ENCODE measurements at places on chromosomes 5 and 9. TPM values are rescaled to one million over a fixed set of nuclear protein-coding genes. Genes with fewer than 3 reads are reported as not detected.

The CYSRT1 gene
- polyA plus RNA-seq = 0.57 TPM

The ABCA1 gene
- polyA plus RNA-seq = 3.2 TPM

The C5orf52 gene
- polyA plus RNA-seq = not detected

The OXCT1 gene
- 3.8 TPM for polyA plus RNA-seq

The NDST1 gene
- polyA plus RNA-seq = 44.5 TPM

The FOXI1 gene
- not detected for polyA plus RNA-seq

DNA sequence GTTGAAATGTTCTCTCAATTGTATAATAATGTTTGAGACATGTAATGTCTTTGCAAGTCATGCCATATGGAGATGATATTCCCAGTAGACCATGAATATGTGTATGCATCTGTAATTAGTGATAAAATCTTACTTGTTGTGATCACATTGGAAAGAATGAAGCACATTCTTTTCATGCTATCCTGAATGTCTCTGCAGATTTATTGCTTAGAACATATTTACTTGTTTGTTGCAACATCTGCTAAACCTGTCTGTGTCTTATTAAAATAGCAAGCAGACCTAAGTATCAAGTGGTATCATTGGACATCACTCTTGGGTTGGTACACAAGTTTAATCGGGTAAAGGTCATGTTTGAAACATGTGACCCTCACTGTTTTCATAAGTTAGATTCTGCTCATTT is 265.5 kb upstream of the CD180 start:
- DNase-seq = no peak

GRCh38 chr9:74963056-74963455 is 10.3 kb upstream of the C9orf40 start:
- no peak for DNase-seq

GRCh38 chr5:107247427-107247826 is 423.3 kb downstream of the EFNA5 start:
- DNase-seq = no peak

DNA sequence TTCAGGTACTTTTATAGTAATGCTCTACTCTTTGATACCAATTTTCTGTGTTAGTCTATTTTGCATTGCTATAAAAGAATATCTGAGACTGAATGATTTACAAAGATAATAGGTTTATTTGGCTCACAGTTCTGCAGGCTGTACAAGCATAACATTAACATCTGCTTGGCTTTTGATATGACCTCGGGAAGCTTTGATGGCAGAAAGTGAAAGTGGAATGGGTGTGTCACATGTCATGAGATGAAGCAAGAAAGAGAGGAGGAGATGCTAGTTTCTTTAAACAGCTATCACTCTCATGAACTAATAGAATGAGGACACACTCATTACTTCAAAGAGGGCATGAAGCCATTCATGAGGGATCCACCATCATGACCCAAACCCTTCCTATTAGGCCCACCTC is 270.9 kb upstream of the IL12B start:
- DNase-seq = peak; percentile 3

GRCh38 chr5:102787134-102787533 is 32.0 kb downstream of the PAM start:
- no peak for DNase-seq

- no peak for DNase-seq
These were observed 10.9 kb upstream of the IL12B start for GRCh38 chr5:159341145-159341544.

GRCh38 chr9:131382850-131383729 is 10.8 kb upstream of the PRRC2B start:
- DNase-seq = peak; percentile 46

GRCh38 chr9:6689893-6690674 is 44.6 kb upstream of the GLDC start:
- DNase-seq = no peak

GRCh38 chr5:40780858-40781257 is 17.3 kb downstream of the PRKAA1 start:
- no peak for DNase-seq

DNA sequence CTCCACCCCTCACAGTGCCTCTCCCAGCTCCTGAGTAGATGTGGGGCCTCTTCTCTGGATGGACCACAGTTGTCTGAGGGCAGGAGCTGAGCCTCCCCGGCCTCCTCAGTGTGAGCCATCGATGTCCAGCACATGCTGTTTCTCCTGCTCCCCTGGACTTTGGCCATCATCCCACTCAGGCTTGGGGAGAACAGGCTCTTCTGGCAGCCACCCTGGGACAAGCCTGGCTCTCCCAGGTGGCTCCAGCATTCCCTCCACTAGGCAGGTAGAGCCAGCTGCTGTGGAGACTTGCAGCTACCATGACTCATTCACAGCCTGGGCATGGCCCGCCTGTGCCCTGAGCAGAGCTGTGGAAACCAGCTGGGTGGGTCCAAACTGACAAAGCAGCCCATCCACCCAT is 77.0 kb downstream of the CSNK1A1 start:
- DNase-seq = no peak

DNA sequence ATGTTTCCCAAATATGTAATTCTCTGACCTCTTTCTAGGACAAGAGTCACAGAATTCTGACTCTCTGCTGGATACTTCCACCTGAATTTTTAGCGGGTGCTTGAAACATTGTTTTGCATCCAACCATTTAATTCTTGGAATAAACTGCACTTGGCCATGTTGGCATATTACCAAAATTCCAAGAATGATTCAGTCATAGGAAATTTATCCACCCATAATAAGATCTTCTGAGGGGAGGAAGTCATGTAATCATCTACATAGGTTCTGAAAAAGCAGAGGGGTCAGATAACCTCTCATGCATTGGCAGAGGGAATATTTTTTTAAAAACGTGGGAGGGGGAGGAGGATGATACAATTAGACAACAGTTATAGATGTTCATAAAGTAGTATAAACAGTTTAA is 156.9 kb downstream of the PAM start:
- no peak for DNase-seq

DNA sequence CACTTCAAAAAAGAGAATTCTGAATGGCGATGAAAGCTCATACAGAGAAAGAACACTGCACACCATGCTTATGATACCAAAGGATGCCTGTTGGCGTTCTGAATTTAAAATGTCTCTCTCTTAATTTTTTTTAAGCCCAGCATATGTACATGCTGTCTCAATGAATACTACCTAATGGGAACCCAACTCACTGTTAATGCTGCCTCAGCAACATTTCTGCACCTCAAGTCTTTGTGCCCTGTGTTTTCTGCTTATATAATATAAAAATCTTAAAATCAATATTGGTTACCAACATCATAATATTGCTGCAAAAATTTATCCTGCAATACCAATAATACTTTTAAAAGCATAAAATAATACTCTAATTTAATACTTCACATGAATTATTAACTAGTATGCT is 44.1 kb upstream of the POU5F2 start:
- no peak for DNase-seq

DNA sequence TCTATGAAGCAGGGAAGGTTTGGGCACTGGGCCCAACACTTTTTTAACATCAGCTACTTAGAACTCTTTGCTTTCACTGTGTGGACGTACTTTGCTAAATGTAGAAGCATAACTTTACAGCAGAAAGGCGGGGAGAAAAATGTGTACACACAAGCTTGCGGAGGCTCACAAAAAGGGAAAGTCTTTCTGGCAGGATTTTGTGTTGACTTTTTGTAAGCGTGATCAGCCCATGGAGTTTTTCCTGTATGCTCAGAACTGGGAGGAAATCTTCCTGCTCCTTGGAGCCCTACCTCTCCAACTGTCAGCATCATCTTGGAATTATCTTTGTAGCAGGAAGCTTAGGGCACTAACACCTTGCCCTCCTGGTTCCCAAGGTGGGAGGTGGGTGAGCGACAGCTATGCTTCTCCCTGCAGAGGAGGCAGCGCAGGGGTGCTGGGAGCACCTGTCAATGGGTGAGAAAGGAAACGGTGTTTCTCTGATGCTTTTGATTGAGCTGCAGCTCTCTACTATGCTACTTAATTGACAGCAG is 321.9 kb downstream of the GADD45G start:
- peak; percentile 35 for DNase-seq

DNA sequence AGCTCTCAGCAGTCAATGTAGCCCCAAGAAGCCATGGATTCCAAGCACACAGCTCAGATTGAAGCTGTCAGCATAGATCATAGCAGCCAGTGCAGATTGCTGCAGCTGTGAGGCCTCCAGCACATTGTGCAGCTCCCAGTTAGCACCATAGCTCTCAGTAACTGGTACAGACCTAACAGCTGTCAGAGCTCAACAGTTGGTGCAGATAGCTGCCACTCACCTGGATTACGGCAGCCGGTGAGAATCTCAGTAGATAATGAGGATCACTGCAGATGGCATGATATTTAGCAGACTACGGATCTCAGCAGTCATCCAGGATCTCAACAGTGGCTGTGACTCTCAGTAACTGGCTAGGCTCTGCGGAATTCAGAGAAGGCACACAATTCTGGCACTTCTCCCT is 500.4 kb downstream of the TUSC1 start:
- DNase-seq = no peak

DNA sequence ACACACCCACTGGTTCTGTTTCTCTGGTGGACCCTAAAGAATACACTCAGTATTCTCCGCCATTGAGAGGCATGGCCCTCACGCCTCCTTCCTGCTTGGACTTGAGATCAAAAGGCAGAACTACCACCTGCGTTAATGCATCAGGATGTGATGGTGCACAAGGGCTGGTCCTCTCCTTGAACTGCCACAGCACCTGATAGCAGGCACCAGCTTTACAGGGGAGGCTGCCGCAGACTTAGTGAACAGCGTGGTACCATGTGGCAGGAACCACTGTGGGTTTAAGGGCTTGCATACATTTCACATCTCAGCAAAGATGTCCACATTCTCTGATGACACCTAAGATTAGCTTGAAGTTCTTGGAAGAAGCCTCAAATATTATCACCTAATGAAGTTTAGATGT is 208.7 kb downstream of the GADD45G start:
- no peak for DNase-seq

GRCh38 chr5:36145311-36145710 is 6.4 kb downstream of the LMBRD2 start:
- no peak for DNase-seq

DNA sequence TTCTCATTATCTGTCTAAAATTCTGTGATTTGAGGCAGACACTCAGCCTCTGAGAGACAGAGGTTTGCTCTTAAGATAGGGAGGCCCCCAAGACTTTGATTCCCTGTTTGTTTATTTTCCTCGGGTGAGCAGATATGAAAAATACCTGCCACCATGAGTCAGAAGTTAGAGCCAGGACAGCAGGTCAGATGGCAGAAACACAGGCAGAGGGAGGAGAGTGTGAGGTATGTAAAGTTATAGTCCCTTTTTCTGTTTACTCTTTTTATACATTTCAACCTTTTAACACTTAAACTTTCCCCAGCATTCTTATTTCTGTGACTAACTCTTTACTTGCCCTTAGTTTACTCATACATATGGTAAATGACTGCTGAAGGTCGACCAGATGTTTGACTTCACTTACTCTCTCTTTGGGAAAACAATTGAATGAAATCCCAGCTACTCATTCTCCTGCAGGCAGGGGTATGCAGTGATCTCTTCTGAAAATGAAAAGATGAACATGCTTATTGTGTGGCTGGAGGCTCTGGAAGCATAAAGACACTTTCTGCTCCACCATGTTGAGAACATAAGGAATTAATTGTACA is 383.8 kb downstream of the NTRK2 start:
- no peak for DNase-seq

GRCh38 chr5:82601077-82601476 is 322.9 kb upstream of the RPS23 start:
- peak; percentile 85 for DNase-seq

- peak; percentile 43 for DNase-seq
These were observed 18.8 kb upstream of the TNFAIP8 start for GRCh38 chr5:119336845-119337580.

DNA sequence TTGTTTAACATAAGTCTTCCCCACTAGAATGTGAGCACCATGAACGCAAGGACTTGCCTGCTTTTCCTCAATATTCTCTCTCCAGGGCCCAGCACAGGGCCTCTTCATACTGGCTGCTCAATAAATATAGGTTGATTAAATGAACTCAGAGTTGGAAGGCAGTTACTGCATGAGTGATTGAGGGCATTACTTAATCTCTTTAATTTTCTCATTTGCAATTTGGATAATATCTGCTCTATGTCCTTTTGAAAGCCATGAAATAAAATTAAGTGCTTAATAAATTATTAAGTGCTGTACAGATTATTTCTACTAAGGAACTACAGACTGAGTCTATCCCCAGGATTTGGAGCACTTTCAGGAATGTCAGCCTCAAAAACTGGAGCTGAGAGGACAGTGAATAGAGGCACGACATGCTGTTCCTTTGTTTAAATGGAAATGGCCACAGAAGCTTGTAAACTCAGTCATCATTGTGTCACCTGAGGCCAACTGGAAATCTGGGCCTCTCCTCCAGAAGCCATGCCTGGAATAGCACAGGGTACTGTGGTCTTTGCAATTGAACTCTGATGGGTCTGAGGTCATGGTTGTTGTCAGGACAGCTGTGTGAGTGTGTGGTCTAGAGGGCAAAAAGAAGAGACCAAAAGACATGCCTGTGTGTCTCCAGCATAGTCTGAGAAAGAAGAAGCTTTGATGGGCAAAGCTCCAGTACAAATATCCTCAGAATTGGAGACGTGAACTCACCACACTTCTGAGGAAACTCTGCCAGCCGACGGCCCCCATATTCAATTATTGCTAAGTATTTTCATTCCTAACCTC is 86.1 kb downstream of the SH3TC2 start:
- DNase-seq = no peak

- DNase-seq = no peak
These were observed 30.1 kb downstream of the NDUFS6 start for GRCh38 chr5:1831257-1831656.

DNA sequence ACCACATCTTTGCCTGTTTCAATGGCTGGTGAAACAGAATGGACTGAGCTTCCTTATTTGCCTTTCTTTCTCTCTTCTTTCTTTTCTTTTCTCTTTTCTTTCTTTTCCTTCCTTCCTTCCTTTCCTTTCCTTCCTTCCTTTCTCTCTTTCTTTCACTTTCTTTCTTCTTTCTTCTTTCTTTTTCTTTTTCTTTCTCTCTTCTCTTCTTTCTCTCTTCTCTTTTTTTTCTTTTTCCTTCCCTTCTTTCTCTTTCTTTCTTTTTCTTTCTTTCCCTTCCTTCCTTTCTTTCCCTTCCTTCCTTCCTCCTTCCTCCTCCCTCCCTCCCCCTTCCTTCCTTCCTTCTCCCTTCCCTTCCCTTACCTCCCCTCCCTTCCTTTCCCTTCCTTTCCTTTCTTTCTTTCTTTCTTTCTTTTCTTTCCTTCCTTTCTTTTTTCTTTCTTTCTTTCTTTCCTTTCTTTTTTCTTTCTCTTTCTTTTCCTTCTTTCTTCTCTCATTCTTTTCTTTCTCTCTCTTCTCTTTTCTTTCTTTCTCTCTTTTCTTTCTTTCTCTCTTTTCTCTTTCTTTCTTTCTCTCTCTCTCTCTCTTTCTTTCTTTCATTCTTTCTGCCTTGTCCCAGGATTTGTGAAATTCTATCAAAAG is 50.1 kb upstream of the MCTP1 start:
- no peak for DNase-seq

Measured in small intestine (tissue), 16 donors.